Progenitor cell of endocrine pancreas (in vitro differentiated cells): ENCODE measurements at places on chromosomes 5 and 9. TPM values are rescaled to one million over a fixed set of nuclear protein-coding genes. Genes with fewer than 3 reads are reported as not detected.

The ZNF883 gene
- total RNA-seq, result 14.1 and 16.5 TPM in 2 replicates

DNA sequence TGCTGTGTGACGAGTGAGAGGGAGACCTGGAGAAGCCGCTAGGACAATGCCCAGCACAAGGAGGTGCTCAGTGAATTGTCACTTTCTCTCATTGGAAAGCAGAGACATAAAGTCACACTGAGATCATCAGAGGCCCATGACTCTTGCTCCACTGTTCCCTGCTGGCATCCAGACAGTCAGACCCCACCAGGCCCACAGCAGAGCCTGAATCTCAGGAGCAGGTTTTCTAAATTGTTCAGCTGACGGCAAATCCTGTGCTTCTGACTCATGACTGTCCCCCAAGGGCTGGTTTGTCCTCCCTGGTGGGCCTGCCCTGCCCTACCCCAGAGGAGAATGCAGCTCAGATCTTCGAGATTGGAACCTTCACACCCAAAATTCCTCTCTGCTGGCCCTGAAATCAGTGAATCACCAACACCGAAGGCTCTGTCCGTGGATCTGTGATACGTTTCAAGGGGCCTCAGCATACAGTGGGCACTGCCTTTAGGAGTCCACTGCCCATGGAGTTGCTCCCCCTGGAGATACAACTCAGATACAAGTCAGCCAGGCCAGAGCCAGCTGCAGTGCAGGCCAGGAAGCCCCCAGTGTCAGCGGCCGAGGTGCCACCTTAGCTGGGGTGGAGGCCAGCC, 2.7 kb downstream of the PTGES start:
- DNase-seq, result no peak
- peaks cover 26% of the 10 kb centered on the region for H3K27me3 ChIP-seq
- H3K27ac ChIP-seq, result no peak overlapping the region
- H3K4me1 ChIP-seq, result peaks cover 2% of the 10 kb centered on the region

GRCh38 chr9:5531101-5531882, 21.0 kb downstream of the PDCD1LG2 start:
- H3K36me3 ChIP-seq, result no peaks in the 10 kb centered on the region
- H3K4me3 ChIP-seq, result no peak overlapping the region
- no peak for DNase-seq
- peaks cover 8% of the 10 kb centered on the region for H3K4me1 ChIP-seq

DNA sequence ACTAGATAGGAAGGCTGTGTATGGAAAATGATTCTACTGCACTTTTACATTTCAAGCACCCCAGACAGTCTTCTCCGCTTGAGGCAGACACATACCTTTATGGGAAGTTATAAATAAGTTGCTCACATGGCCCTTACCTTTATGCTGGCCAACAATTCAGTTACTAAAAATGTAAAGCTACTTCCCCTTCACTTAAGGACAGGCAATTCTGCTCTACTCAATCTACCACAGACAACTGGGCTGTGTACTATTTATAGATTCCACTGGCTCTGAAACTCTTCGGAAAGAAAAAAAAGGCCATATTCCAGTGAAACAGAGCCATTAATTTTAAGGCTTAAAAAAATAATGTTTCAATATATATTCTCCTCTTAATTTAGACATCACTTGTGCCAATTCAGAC, 59.4 kb downstream of the ELAVL2 start:
- no peaks in the 10 kb centered on the region for H3K36me3 ChIP-seq
- H3K4me3 ChIP-seq, result no peak overlapping the region
- no peak overlapping the region for H3K27ac ChIP-seq
- DNase-seq, result no peak

DNA sequence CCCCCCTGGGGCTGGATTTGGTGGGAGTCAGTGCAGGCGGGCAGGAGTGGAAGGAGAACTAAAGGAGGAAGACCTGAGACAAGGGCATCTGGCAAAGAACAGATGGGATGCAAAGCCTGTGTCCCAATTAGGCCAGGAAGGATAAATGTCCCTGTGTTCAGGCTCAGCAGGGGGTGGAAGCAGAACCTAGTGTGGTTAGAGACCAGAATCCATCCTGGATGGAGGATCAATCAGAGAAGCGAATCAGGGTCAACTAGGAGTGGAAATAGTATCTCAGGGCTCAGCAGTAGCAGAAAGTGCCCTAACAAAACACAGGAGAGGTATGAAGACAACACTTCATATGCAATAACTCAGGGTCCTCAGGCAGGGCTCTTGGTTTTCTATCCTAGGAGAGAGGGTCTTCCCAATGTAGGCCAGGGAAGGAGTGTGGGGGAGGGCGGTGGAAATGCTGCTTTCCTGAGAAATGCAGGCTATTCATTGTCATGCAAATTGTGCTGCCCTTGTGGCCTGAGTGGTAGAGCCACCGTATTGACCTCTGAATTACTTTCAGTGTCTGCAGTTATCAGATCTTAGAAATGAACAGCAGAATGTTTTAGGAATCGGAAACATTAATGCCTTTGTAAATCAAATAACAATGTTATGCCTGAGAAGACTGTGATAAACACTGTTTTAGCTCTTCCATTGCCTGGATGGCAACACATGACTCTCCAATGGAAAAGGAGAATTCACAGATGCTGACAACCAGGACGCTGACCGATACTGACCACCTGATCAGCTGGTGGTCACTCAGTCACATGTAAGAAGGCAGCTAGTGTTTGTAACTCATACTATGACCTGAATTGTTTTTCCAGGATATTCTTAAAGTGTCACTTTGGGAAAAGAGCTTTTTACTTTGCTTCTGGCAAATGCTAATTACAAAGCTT, 323.6 kb downstream of the SEMA5A start:
- no peak overlapping the region for H3K27ac ChIP-seq
- DNase-seq, result no peak
- no peaks in the 10 kb centered on the region for H3K36me3 ChIP-seq
- H3K4me3 ChIP-seq, result no peak overlapping the region
- H3K4me1 ChIP-seq, result peaks cover 3% of the 10 kb centered on the region
- H3K27me3 ChIP-seq, result no peaks in the 10 kb centered on the region

DNA sequence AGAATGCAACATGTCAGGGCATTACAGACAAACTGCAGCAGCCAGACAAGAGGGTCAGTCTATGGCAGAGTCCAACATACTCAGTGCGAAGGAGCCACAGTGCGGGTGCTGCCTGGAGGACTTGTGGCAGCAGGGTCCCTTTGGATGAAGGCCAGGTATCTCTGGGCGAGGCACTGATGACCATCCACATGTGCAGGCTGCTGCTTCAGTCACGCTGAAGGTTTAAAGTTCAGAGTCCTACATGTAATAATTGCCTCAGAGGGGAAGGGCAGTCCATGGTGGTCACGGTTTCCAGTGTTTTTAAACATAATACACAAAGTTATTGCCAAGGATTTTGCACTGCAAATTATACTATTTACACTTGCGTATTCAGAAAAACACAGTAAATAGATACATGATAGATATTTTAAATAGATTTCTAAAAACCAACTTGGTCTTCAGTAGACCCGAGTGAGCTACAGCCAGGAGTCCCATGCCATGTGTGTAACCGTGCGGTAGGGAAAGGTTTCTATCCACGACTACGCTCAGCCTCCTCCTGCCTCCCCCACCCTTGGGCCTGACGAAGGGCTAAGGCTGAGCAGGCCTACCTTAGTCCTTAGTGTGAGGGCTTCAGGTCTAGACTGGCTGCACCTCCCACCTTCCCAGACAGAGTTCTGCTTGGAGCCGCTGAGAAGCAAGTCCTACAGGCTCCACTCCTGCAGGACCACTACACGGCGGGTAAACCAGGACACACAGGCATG, 76.2 kb downstream of the GPR21 start:
- no peaks in the 10 kb centered on the region for H3K27me3 ChIP-seq
- peak overlapping the region; percentile 67 for H3K27ac ChIP-seq
- no peaks in the 10 kb centered on the region for H3K4me1 ChIP-seq
- no peak for DNase-seq
- no peak overlapping the region for H3K4me3 ChIP-seq

DNA sequence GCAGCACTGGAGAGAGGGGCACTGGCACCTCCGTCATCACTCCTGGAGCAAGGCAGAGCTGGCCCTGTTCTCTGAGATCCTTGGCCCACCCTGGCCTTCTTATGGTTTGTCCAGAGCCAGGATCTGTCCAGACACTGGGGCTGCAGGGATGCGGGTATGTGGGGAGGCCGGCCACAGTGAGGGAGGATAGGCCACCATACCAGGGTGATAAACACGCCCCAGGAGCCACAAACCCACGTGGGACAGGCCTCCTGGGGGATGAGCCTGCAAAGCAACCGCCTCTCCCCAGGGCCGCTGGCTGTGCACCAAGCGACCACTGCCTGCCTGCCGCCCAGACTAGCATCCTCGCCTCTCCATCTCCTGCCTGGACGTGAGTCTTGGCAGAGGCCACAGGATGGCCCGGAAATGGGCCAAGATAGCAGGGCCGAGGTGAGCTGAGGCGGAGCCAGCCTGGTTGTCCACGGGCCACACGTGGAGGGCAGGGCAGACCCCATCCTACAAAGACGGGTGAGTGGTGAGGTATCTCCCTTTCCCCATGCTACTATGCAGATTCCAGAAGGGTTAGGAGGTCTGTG, 4.5 kb downstream of the OBP2A start:
- no peaks in the 10 kb centered on the region for H3K36me3 ChIP-seq
- no peak overlapping the region for H3K4me3 ChIP-seq
- H3K4me1 ChIP-seq, result no peaks in the 10 kb centered on the region
- no peak for DNase-seq
- H3K27ac ChIP-seq, result no peak overlapping the region
- H3K27me3 ChIP-seq, result peaks cover 4% of the 10 kb centered on the region
